Mesothelial cell of epicardium (in vitro differentiated cells): ENCODE measurements at places on chromosomes 7 and 10.

GRCh38 chr10:78620985-78621799 lies 447.6 kb upstream of the ZMIZ1 start:
- no peak for DNase-seq

GRCh38 chr10:119183664-119184412 lies 5.2 kb upstream of the PRDX3 start:
- no peak for DNase-seq

GRCh38 chr7:16728811-16729210 lies 24.7 kb upstream of the TSPAN13 start:
- DNase-seq, result no peak

- DNase-seq, result no peak
Measured at GRCh38 chr7:82050792-82051191, 280.9 kb upstream of the HGF start.

GRCh38 chr10:113470372-113471240 lies 82.2 kb upstream of the HABP2 start:
- no peak for DNase-seq

GRCh38 chr7:25786936-25787335 lies 365.1 kb upstream of the NFE2L3 start:
- DNase-seq, result no peak

- DNase-seq, result no peak
Measured at GRCh38 chr10:3672220-3672619, 112.8 kb downstream of the KLF6 start.

DNA sequence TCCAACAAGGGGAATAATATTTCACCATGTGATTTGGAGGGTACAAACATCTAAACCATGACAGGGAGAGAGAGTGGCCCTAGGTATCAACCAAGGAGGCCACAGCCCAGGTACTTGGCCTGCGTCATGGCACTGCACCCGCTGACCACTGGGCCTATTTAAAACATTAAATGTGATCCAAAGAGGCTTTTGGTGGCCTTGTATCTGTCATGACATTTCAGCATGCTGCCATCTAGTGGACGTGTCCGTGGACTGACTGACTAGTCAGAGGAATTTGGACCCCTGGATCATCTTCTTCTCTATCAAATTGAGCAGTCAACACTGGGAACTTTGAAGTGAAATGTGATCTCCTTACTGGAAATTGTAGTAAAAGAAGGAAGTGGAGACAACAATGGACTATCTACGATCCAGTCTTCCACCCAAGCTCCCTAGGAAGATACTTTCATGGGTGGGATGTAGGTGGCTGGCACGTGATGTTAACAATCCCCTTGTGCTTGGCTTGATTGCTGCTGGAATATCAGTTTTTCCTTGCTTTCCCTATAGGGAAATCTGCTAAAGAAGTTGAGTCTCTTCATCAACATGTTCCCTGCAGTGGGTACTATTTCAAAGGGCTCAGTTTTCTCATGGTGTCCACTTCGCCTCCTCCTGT lies 24.6 kb upstream of the ITGA8 start:
- no peak for DNase-seq

DNA sequence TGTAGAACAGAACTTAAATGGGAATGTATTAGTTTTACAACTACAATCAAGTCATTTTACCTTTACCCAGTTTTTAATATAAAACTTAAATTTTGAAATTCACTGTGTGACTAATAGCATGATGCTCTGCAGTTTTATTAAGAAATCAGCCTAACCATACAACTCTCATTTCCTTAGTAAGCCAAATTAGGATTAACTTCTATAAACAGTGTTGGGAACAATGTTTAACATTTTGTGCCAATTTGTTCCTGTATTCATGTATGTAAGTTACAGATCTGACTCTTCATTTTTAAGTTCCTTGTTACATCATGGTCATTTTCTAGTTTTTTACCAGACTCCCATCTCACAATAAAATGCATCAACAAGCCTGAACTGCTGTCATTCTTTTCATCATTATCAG lies 209.8 kb downstream of the ZEB1 start:
- DNase-seq, result no peak
